Small intestine (tissue), 16 donors: ENCODE measurements at places on chromosomes 6 and 20. TPM values are rescaled to one million over a fixed set of nuclear protein-coding genes. Genes with fewer than 3 reads are reported as not detected.

Gene HLA-DRB1
- 159 TPM for polyA plus RNA-seq

Gene MYB
- polyA plus RNA-seq, result 1.6 TPM

Gene NMBR
- polyA plus RNA-seq, result not detected

Gene BLOC1S5
- 14.2 TPM for polyA plus RNA-seq

Gene RNF217
- 0.54 TPM for polyA plus RNA-seq

Gene ADTRP
- 53.5 TPM for polyA plus RNA-seq

Gene PGC
- polyA plus RNA-seq, result 12.2 TPM

Gene THBD
- polyA plus RNA-seq, result 2.6 TPM

Gene TAGAP
- polyA plus RNA-seq, result 3.8 TPM

Gene TRIM26
- 55.9 TPM for polyA plus RNA-seq

Gene LAMA5
- 62.8 TPM for polyA plus RNA-seq

Gene CDH4
- polyA plus RNA-seq, result 0.27 TPM

Gene RWDD2A
- polyA plus RNA-seq, result 1.1 TPM

Gene CST4
- not detected for polyA plus RNA-seq

Gene NOX3
- polyA plus RNA-seq, result not detected

Gene OOEP
- not detected for polyA plus RNA-seq

Gene TRDN
- 0.54 TPM for polyA plus RNA-seq

Gene AIF1
- 5.6 TPM for polyA plus RNA-seq

Gene DDX39B
- 406 TPM for polyA plus RNA-seq

Gene MLIP
- polyA plus RNA-seq, result 3.6 TPM

Gene HINT3
- 32.2 TPM for polyA plus RNA-seq

Gene SNAI1
- polyA plus RNA-seq, result 6.9 TPM

Gene HSPA12B
- polyA plus RNA-seq, result 9.7 TPM

Gene ADGB
- not detected for polyA plus RNA-seq

Gene COMMD7
- polyA plus RNA-seq, result 24.2 TPM

Gene CCN5
- not detected for polyA plus RNA-seq

Gene ELOVL2
- polyA plus RNA-seq, result not detected

Gene PNISR
- polyA plus RNA-seq, result 160 TPM

Gene TRMT11
- 21.3 TPM for polyA plus RNA-seq

Gene CAPN11
- polyA plus RNA-seq, result not detected

Gene PRDM13
- 0.03 TPM for polyA plus RNA-seq

Gene CRISP3
- polyA plus RNA-seq, result not detected

Gene C20orf204
- polyA plus RNA-seq, result 0.91 TPM

Gene KIAA0408
- polyA plus RNA-seq, result not detected

Gene OR2B6
- not detected for polyA plus RNA-seq

Gene FKBP1C
- 1.4 TPM for polyA plus RNA-seq

Gene BTN3A1
- polyA plus RNA-seq, result 9.2 TPM

Gene SLC17A1
- not detected for polyA plus RNA-seq

Gene PHACTR1
- 2.8 TPM for polyA plus RNA-seq

Gene SPAG4
- polyA plus RNA-seq, result 10.5 TPM

Gene SEL1L2
- polyA plus RNA-seq, result not detected

Gene CCN6
- not detected for polyA plus RNA-seq

Gene ACOT13
- 14.3 TPM for polyA plus RNA-seq

Gene SLC22A23
- polyA plus RNA-seq, result 17.9 TPM

Gene STK4
- polyA plus RNA-seq, result 8.1 TPM

Gene LPIN3
- 39.9 TPM for polyA plus RNA-seq

Gene ARMH2
- polyA plus RNA-seq, result not detected

Gene TMEM74B
- 68.7 TPM for polyA plus RNA-seq

Gene RNF114
- polyA plus RNA-seq, result 118 TPM

Gene DCBLD1
- polyA plus RNA-seq, result 23.4 TPM

Gene XKR7
- not detected for polyA plus RNA-seq

Gene SLC35D3
- 0.81 TPM for polyA plus RNA-seq

Gene MDFI
- polyA plus RNA-seq, result 7.1 TPM

Gene FRMD1
- polyA plus RNA-seq, result 11.5 TPM

Gene MTFR2
- 1.6 TPM for polyA plus RNA-seq

Gene PTK6
- 0.56 TPM for polyA plus RNA-seq

Gene SLC22A2
- polyA plus RNA-seq, result not detected

Gene FOXF2
- 8.4 TPM for polyA plus RNA-seq

Gene IPCEF1
- 0.81 TPM for polyA plus RNA-seq

Gene PTPRT
- 0.07 TPM for polyA plus RNA-seq
